ENCODE measurements at places on chromosomes 12 and 14.

- DNase-seq: no peak
Observed at GRCh38 chr12:46521145-46521544, 148.6 kb upstream of the SLC38A2 start.

DNA sequence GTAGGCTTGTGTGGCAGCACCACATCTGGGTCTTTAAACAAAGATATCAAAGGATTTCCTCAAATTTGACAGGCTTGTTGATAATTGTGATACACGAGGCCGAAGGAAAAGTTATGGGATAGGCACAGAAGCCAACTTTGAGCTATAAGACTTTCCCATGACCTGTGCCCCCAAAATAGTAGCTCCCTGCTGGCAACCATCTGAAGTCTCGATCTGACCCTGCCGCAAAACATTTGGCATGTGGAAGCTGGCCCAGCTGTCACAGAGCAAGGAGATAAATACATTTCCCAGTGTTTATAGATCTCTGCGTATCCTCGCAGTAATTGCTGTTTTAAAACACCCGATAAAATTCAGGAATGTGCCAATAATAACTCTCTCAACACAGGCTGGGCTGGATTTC is 26.4 kb upstream of the RGS6 start:
- DNase-seq: no peak

DNA sequence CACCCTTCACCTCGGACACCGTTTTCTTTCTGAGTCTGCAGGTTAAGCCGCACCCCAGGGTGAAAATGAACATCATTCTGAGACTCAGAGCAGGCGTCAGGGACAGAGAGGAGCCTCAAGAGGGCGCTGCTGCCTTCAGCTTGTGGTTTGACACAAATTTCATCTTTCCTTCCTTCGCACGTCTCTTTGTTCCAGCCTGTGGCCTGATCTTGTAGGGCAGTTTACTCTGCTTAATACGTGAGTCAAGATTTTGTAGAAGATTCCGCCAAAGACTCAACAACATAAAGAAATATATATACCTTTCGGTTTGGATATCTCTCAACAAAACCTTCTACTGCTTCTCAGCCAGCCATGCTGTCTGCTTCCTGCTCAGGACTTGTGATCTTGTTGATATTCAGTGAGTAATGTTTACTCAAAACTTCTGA is 329.3 kb upstream of the OR4E1 start:
- peak; percentile 86 for DNase-seq

DNA sequence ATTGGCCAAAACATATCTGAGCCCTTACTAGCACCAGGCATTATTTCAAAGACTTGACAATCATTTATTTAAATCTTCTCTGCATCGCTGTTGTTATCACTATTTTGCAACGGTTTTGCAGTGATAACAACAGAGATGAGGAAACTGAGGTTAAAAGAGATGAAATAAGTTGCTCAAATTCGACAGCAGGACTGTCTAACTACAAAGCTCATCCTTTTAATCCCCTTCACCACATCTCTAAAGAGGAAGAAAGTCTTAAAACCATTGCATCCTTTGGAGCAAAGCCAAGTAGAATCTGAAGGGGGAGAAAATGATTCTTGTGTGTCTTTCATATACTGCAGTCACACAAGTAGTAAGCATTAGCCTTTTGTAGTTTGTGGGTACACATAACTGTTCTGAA is 14.8 kb upstream of the ETNK1 start:
- no peak for DNase-seq

DNA sequence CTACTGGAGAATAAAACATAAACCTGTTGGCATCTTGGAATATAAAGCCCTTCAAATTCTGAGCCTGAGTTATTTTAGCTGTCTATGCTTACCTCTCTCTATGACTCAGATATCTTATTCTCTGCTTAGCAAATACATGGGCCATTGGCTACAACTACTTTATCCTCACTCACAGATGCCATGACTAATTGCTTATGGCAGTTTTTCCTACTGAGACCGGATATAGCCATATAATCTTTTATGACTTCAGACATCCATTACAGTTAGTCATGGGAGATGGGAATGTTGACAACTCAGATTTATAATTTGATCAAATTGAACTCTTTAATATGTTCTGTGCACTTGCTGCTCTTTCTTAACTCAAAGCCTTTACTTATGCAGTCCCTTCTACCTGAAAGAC is 502.4 kb upstream of the ATP2B1 start:
- no peak for DNase-seq

DNA sequence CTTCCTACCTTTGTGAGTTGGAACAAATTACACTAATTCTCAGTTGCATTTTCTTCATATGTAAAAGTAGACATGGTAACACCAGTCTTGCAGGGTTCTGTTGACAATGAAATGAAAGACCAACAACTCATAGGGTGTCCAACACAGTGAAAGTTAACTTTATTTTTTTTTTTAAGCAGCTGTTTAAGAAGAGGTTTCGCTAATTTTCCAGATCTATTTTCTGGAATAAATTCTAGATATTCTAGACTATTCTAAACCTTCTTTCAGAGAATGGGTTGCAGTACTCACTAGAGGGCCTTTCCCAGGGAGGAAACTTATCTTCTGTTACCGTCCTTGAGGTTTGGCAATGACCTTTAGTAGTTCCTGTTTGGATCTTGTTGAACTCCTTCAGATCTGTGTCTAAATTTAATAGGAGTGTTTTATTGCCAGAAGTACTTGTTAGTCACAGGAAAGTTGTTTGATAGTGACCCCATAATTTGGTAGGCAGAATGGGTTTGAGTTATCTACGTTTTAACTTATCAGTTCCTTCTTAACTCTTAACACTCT is 2.8 kb upstream of the ART4 start:
- DNase-seq: no peak

DNA sequence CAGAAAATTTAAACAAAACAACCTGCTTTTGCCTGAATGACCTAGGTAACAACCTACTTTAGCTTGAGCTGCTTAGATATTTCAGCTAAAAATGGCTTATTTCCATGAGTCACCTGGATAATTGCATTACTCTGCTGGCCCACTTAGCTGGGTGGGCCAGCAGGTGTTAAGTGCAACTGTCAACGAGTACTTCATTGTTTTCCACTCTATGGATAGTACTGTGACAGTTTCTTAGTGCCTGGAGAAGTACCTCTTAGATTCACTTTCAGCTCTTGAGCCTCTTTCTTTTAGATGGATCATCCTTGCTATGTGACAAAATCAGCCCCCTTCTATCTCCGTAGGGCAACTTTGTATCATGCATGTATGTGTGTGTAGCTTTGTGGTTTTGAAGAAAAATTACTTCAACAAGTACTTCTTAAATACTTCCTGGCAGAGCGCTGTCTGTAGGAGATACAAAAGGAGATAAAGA is 368.2 kb upstream of the ATP2B1 start:
- DNase-seq: no peak

DNA sequence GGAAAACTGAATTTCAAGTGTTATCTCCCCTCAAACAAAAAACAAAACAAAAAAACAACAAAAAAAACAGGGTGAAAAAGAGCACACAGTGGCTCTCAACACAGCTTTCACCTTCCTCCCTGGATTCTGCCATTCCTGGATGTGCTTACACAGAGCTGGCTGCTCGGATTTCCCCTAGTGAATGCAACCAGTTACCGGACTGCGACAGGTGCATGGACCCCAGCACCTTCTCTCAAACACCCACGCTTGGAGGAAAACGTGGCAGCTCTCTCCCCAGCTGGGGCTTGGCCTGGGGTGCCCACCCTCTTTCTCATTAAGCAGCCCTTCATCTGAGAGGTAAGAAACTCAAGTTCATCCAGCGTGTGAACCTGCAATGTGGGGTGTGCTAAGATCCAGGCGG is 33.5 kb upstream of the DICER1 start:
- no peak for DNase-seq

GRCh38 chr12:6952863-6953441 is 1.8 kb downstream of the PTPN6 start:
- DNase-seq: peak; percentile 47

DNA sequence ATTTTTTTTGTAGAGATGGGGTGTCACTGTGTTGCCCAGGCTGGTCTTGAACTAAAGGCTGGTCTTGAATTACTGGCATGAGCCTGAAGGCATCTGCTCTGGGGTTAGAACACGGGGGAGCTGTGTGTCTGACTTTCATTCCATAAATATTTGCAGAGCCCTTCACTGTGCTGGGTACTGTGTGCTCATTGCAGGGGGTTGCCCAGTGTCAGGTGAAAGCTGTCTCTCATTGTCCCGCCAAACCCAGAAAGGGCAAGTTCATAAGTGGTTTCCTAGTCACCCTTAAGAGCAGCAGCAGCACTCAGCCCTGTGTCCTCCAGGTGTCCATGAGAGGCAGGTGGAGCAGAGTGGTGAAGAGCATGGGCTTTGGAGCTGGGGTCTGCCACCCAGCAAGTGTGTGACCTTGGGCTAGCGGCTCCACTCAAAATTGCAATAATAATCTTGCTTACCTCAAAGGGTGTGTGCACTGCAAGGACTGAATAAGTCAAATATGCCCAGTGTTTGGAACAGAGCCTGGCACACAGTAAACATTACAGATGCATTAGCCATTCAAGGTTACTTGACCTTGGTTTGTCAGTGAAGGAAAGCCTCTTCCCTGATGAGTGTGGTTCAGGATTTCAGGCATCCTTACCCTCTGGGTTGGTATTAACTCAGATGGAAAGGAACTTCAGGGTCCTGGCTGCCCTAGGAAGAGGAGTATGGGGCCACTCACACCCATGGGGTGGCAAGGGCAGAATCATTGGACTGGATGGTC is 4.4 kb upstream of the SMIM41 start:
- no peak for DNase-seq

GRCh38 chr14:56145965-56146364 is 27.8 kb downstream of the PELI2 start:
- DNase-seq: no peak

GRCh38 chr14:90674043-90674670 is 142.1 kb downstream of the TTC7B start:
- no peak for DNase-seq

DNA sequence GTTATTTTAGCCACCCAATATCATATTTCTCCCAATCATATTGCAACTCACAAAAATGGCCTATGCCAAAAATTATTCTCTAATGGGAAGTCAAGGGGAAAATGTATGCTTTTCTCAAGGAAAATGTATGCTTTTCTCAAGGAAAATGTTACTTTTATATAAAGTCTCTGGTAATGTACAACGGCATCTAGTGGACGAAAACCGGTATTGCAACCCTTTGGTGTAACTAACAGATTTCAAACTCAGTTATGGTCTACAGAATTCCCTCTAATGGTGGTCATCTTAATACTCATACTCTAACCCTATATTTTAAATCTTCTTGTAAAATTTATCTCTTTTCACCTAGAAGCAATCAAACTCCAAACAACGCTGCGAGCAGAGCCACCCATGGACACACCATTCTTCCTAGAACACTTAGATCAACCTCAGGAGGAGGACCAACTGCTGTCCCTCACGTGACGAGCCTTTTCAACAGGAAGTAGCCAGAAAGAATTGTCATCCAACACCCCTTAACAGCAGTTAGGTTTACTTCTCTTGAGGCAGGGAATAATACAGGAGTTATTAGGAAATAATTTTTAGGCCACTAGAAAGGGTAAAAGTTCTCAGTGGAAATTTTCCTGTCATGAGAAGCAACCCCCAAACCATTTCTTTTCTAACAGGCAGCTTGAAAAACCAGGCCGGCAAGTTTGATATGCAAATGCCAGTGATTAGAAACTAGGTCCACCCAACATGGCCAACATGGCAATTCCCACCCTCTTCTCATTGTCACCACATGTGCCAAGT is 20.1 kb downstream of the APOBEC1 start:
- peak; percentile 48 for DNase-seq

DNA sequence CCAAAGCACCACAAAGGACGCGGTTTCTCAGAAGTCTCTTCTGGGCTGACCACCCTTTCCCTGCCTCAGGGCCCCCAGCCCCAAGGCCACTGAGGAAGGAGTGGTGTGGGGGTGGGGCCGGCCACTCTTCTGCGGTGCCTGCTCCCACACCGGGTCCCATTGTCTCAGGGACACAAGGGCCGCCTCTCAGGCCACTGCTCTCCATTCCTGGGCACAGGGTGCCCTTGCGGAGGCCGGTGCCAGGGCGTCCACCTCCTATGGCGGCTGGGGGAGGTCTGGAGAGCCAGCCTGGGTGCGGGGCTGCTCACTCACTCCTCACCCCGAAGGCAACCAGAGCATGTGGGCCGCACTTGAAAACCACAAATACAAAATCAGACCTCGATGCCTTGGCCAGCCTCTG is 44.1 kb downstream of the PRIMA1 start:
- no peak for DNase-seq

- DNase-seq: no peak
Observed at GRCh38 chr14:71240171-71240570, 332.9 kb downstream of the PCNX1 start.

DNA sequence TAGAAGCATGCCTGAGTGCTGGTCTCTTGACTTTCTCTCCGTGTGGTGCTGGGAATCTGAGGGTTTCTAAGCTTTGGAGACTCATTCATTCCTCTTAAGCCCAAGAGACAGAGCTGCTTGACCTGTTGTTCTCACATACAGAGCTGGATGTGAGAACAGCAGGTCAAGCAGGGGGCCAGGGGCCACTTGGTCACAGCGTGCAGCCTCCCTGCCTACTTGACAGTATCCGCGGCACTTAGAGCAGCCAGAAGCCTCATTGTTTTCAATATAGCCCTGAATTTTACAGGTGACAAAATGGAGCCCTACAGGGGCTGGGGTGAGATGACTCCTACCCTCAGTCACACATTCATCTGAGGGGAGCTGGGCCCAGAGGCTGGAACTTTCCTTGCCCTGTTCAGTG is 88.9 kb downstream of the ESRRB start:
- DNase-seq: no peak

DNA sequence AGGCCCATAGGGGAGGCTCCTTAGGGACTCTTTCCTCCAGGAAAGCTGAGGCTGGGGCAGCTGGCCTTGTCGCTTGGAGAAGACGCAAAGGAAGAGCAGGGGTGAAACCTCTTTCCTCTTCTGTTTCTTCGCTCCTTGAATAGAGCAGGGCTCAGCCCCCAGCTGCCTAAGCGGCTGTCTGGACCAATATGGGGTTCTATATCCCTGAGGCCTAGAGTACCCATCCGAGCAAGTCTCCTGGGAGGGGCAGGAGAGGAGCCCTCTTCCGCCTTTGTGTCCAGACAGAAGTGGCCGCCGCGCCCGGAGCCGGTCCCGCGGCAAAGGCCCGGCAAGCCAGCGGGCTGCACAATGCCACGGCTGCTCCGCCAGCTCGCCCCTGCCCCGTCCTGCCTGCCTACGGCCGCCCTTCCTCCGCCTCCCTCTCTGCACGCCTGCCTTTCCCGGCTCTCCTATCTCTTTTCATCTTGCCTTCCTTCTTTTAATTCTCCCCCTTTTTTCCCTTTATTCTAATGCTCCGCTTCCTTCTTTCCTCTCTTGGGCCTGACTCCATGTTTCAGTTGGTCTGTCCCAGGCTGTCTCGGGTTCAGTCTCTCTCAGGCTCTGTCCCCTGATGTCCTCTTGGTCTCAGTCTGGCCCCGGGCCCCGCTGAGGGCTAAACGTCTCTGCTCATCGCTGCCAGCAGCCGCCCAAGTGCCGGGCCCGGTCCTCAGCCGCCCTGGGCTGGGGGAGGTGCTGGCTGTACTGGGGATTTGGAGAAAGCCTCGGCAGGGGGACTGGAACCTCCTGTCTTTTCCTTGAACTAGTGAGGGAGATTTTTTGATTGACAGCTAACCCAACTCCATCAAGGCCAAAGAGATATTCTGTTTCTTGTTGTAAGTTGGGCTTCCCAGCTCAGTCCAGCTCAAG is 2.5 kb upstream of the HOXC9 start:
- no peak for DNase-seq

All from activated CD8-positive, alpha-beta T cell treated with anti-CD3 and anti-CD28 coated beads, Interleukin-2, amount 10 ng/mL, durations not matched to agents 7 days and 5 days (primary cell).